ENCODE measurements at places on chromosomes 1 and 21.

DNA sequence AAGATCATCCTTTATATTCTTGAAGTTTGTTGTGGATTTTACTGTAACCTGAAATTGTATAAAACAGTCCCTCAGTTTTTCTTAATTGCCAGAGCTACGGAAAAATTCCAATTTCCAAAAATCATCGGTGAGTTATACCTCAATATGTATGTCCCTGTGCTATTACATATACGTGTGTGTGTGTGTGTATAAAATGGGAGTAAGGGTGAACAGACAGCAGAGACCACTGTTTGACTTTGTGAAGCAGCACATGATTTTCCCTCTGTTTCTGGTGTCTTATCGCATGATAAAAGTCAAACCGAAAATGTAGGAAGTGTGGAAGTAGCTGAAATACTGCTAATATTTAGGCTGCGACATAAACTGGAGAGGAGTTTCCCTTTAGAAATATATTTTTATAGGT, 1.2 kb downstream of the OR2T1 start:
- DNase-seq = no peak

DNA sequence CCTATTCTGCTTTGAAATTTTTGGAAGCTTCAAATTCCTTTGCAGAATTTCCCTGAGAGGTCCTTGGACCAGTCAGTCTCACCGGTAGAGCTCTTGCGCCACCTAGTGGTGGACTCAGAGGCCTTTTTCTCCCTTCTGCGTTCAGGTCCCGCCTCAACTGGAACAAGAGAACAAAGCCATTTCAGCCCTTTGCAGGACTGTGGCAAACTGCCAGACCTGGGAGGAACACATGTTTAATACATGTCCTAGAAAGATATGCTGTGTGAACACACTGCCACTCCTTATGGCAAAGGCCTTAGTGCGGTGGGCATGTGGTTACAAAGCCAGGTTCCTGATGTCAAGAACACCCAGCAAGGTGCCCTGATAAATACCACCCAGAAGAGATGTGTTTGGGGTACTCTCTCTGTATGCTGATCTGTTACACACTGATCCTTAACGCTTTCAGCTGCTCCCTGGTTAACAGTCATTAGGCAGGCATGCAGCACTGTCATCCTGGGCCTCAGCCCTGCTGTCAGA, 82.2 kb upstream of the SSX2IP start:
- peak; percentile 77 for DNase-seq

- DNase-seq = peak; percentile 56
Observed at GRCh38 chr1:159015440-159015909, 5.8 kb downstream of the IFI16 start.

DNA sequence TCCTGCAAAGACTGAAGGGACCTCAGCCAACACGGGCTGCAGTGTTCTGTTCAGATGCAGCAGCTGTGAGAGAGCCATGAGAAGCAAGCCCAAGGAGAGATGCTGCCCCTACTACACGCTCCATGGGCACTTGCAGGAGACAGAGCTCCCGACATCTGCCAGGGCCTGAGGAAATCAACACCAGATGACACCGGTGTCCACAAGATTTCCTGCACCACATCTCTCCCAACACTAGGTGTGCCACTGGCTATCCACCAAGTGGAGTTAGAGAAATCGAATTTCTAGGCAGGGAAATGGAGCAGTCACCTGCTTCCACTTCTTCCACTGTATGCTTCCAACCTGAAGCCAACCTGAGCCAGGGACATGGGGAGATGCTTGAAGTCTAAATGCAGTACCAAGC, 445.3 kb downstream of the RWDD3 start:
- no peak for DNase-seq

GRCh38 chr1:204198348-204199340, 2.4 kb upstream of the KISS1 start:
- peak; percentile 69 for DNase-seq

- no peak for DNase-seq
Observed at GRCh38 chr1:38941093-38941492, 537 bp downstream of the RHBDL2 start.

Measured in small intestine (tissue), 16 donors.